Purkinje cell (primary cell): ENCODE measurements at places on chromosomes 4 and X. TPM values are rescaled to one million over a fixed set of nuclear protein-coding genes. Genes with fewer than 3 reads are reported as not detected.

The MND1 gene
- not detected in 2 replicates for polyA plus RNA-seq

The CLGN gene
- 1.2 and 3.9 TPM in 2 replicates for polyA plus RNA-seq

The F8A3 gene
- 8.4 and 12.4 TPM in 2 replicates for polyA plus RNA-seq

The TREX2 gene
- polyA plus RNA-seq = not detected in 2 replicates

The SSX4B gene
- not detected in 2 replicates for polyA plus RNA-seq
